ENCODE measurements at places on chromosomes 7 and 10.

DNA sequence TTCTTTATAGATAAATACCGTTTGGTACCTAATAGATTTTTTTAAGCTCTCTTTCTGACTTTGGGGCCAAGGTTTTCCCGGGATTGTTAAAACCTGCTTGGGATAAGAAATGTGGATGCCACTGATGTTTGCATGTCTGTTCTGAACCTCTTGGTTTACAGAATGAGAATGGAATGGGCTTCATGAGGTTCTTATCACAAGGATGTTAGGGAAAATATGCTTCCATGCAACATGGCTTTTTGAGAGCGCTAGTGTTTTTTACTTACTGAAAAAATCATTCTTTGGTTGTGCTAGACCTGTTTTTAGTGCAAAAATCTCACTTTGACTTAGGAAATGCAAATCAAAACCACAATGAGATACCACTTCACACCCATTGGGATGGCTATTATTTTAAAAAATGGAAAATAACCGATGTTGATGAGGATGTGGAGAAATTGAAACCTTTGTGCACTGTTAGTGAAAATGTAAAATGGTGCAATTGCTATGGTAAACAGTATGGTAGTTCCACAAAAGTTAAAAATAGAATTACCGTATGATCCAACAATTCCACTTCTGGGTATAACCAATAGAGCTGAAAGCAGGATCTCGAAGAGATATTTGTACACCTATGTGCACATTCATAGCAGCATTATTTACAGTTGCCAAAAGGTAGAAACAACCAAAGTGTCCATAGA lies 38.9 kb downstream of the TSPAN14 start:
- no peak for DNase-seq

DNA sequence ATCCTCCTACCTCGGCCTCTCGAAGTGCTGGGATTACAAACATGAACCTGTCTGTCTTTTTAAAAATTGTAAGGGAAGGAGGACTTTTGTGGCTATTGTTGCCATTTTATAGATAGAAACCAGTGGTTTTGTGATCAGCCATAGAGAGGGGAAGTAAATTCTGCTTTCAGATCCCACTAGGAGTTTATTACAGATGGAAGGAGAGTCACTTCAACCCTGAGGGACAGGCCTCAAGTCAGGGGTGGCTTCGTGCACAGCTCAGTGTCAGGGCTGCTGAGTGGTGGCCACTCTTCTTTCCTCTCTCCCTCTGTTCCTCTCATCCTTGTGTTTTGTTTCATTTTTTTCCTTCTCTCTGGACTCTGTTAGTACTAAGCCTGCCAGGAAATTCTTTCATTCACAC lies 60.8 kb downstream of the OGDH start:
- no peak for DNase-seq

DNA sequence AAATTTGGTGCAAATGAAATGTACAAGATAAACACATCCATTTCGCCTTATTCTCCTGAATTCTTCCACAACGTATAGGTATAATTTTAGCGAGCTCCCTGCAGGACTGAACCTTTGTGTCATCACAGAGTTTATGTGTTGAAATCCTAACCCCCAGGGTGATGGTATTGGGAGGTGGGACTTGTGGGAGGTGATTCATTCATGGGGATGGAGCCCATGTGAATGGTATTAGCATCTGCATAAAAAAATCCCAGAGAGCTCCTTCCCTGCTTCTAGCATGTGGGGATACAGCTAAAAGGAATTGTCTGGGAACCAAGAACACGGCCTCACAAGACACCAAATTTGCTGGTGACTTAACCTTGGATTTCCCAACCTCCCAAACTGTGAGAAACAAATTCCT lies 741.4 kb upstream of the VSTM2A start:
- DNase-seq = no peak

DNA sequence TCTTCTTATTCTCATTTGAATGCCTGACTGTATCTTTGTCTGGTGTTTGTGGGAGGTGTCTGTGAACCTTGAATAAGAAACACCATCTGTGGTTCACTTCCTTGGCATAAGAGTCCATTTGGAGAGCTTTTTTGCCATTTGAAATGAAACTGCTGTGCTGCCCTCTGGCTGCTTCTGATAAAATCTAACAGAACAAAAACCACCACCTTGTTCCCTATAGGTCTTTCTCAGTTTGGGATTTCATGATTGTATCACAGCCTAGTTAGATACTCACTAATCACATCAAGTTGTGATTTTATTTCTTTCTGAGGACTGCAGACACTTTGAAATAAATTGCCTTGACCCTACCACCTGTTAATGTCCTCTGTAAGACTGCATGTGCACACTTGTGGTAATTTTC lies 102.7 kb upstream of the FAM13C start:
- DNase-seq = no peak

GRCh38 chr7:66832531-66833351 lies 88.3 kb upstream of the TMEM248 start:
- no peak for DNase-seq

DNA sequence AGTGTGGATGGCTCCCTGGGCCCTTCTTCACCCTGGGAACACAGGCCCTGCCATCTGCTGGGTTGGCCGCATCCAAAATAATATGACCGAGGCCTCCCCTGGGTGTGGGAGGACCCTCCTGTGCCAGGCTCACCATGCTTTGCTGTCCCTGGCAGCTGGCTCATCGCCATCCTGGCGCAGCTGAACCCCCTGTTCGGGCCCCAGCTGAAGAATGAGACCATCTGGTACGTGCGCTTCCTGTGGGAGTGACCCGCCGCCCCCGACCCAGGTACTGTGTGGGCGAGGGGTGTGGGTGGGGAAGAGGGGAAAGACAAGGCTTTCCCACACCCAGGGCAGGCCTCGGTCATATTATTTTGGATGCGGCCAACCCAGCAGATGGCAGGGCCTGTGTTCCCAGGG lies 4.8 kb downstream of the ATP6V0E2 start:
- DNase-seq = no peak

Measured in stimulated activated CD8-positive, alpha-beta memory T cell treated with anti-CD3 and anti-CD28 coated beads, Interleukin-2, amount 100 ng/mL, for 48 hours (primary cell).